ENCODE measurements at places on chromosomes 1 and 21. TPM values are rescaled to one million over a fixed set of nuclear protein-coding genes. Genes with fewer than 3 reads are reported as not detected.

FLG2 gene
- not detected for total RNA-seq

DNA sequence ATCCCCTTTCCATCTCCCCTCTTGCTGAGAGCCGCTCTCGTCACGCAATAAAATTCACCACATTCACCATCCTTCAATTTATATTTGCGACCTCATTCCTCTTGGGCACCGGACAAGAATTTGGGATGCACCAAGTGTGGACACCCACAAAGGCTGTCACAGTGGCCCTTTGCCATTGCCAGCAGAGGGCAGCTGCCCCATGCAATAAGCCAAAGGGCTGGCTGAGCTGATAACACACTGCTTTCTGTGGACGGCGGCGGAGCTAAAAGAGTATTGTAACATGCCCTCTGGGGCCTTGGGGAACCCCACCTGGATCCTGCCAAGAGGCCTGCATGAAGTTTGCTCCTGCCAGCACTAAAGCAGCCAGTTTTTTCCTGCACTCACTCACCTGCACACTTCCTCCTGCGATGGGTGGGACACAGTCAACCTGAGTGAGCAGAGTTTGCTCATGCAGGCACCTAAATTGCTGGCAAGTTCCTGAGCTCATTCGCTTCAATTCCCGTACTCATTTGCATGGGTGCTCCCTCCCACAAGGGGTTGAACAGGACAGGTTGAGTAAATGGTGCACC is 792.3 kb upstream of the ADAMTS5 start:
- no peak overlapping the region for H3K4me3 ChIP-seq
- no peaks in the 10 kb centered on the region for H3K27me3 ChIP-seq
- DNase-seq, result no peak
- H3K27ac ChIP-seq, result no peak overlapping the region
- H3K4me1 ChIP-seq, result no peaks in the 10 kb centered on the region
- no peaks in the 10 kb centered on the region for H3K36me3 ChIP-seq

GUCA2B gene
- not detected for total RNA-seq

- no peak overlapping the region for H3K4me3 ChIP-seq
- no peaks in the 10 kb centered on the region for H3K27me3 ChIP-seq
- no peaks in the 10 kb centered on the region for H3K4me1 ChIP-seq
- no peak for DNase-seq
- H3K27ac ChIP-seq, result no peak overlapping the region
Measured at GRCh38 chr21:19704832-19705231, 1293.4 kb upstream of the NCAM2 start.

GRCh38 chr1:228448372-228448771 is 31.7 kb upstream of the TRIM17 start:
- no peak overlapping the region for H3K27ac ChIP-seq
- DNase-seq, result no peak
- no peaks in the 10 kb centered on the region for H3K36me3 ChIP-seq
- H3K4me1 ChIP-seq, result peaks cover 6% of the 10 kb centered on the region
- no peak overlapping the region for H3K4me3 ChIP-seq
- peaks cover 44% of the 10 kb centered on the region for H3K27me3 ChIP-seq

GRCh38 chr1:167148421-167148820 is 54.5 kb downstream of the STYXL2 start:
- no peak for DNase-seq
- H3K36me3 ChIP-seq, result no peaks in the 10 kb centered on the region
- H3K27me3 ChIP-seq, result no peaks in the 10 kb centered on the region
- H3K4me1 ChIP-seq, result peaks cover 23% of the 10 kb centered on the region
- H3K27ac ChIP-seq, result no peak overlapping the region

- H3K27ac ChIP-seq, result peak overlapping the region; percentile 81
- H3K27me3 ChIP-seq, result no peaks in the 10 kb centered on the region
- peaks cover 26% of the 10 kb centered on the region for H3K4me1 ChIP-seq
- no peak overlapping the region for H3K4me3 ChIP-seq
- DNase-seq, result no peak
Measured at GRCh38 chr1:114597949-114598348, 16.5 kb upstream of the BCAS2 start.

Measured in gastrocnemius medialis (tissue), 4 donors.